ENCODE measurements at places on chromosomes 4 and X. TPM values are rescaled to one million over a fixed set of nuclear protein-coding genes. Genes with fewer than 3 reads are reported as not detected.

GRCh38 chrX:24341795-24342194, 18.6 kb upstream of the SUPT20HL1 start:
- no peaks in the 10 kb centered on the region for H3K36me3 ChIP-seq
- DNase-seq: no peak
- no peaks in the 10 kb centered on the region for H3K4me1 ChIP-seq

GRCh38 chr4:5998333-5998936, 19.8 kb downstream of the C4orf50 start:
- peak; percentile 63 for DNase-seq
- no peak overlapping the region for H3K27ac ChIP-seq
- no peak overlapping the region for H3K4me3 ChIP-seq
- no peaks in the 10 kb centered on the region for H3K27me3 ChIP-seq
- H3K36me3 ChIP-seq: no peaks in the 10 kb centered on the region

- H3K4me1 ChIP-seq: no peaks in the 10 kb centered on the region
- no peak overlapping the region for H3K27ac ChIP-seq
- DNase-seq: no peak
- H3K36me3 ChIP-seq: no peaks in the 10 kb centered on the region
Observed at GRCh38 chr4:78185117-78185516, 128.0 kb downstream of the FRAS1 start.

- peaks cover 36% of the 10 kb centered on the region for H3K4me1 ChIP-seq
- peaks cover 17% of the 10 kb centered on the region for H3K27me3 ChIP-seq
Observed at GRCh38 chr4:133151691-133152329, 2.7 kb downstream of the PCDH10 start.

DNA sequence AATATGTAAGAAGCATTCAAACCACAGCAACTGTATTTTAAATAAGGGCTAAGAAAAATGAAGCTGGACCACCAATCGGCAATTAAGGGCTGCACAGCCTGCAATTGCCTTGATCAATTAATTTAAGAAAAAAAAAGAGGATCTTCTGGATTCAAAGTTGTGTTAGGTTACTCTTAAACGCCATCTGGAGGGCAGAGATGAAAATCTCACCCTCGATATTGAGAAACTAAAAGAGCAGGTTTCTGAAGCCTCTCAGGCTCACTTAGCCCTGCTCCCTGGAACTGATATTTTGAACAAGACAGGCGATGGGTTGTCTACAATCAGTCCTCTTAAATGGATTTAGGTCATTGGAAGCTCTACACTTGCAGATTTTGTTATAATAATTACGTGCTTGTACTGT, 579.4 kb downstream of the GRXCR1 start:
- H3K27me3 ChIP-seq: no peaks in the 10 kb centered on the region
- no peak for DNase-seq
- no peak overlapping the region for H3K4me3 ChIP-seq
- H3K4me1 ChIP-seq: no peaks in the 10 kb centered on the region
- no peak overlapping the region for H3K27ac ChIP-seq
- no peaks in the 10 kb centered on the region for H3K36me3 ChIP-seq

- no peaks in the 10 kb centered on the region for H3K4me1 ChIP-seq
- DNase-seq: no peak
- no peak overlapping the region for H3K27ac ChIP-seq
Observed at GRCh38 chr4:104017213-104017612, 297.4 kb upstream of the TACR3 start.

TMEM31 gene
- total RNA-seq: not detected

KCND1 gene
- total RNA-seq: 0.35 TPM

GLRA2 gene
- not detected for total RNA-seq

SYP gene
- 11.0 TPM for total RNA-seq

OR13H1 gene
- not detected for total RNA-seq

PALLD gene
- total RNA-seq: 72.5 TPM
